ENCODE measurements at places on chromosomes 13 and 19. TPM values are rescaled to one million over a fixed set of nuclear protein-coding genes. Genes with fewer than 3 reads are reported as not detected.

The C19orf18 gene
- 0.25 TPM for polyA plus RNA-seq

The SIGLEC12 gene
- not detected for polyA plus RNA-seq

The CABP5 gene
- not detected for polyA plus RNA-seq

The EFNB2 gene
- polyA plus RNA-seq, result 1.3 TPM

The GTF3A gene
- polyA plus RNA-seq, result 93.4 TPM

The SLITRK5 gene
- 0.26 TPM for polyA plus RNA-seq

The COX6B2 gene
- polyA plus RNA-seq, result 6.4 TPM

The ANGPTL8 gene
- polyA plus RNA-seq, result not detected

The MISP3 gene
- polyA plus RNA-seq, result 2.1 TPM

The FAM83E gene
- polyA plus RNA-seq, result 0.24 TPM

The COL5A3 gene
- 0.47 TPM for polyA plus RNA-seq

The TEX30 gene
- polyA plus RNA-seq, result 12.1 TPM

The ZNF345 gene
- 0.27 TPM for polyA plus RNA-seq

The OR7A17 gene
- polyA plus RNA-seq, result not detected

The CYP4F2 gene
- polyA plus RNA-seq, result 0.07 TPM

The HCST gene
- 0.49 TPM for polyA plus RNA-seq

The KLK10 gene
- polyA plus RNA-seq, result not detected

The BLVRB gene
- 280 TPM for polyA plus RNA-seq

The ZFP82 gene
- 3.7 TPM for polyA plus RNA-seq

The KIR2DL4 gene
- polyA plus RNA-seq, result not detected

The CACNG6 gene
- 7.3 TPM for polyA plus RNA-seq
